ENCODE measurements at places on chromosomes 11 and 22. TPM values are rescaled to one million over a fixed set of nuclear protein-coding genes. Genes with fewer than 3 reads are reported as not detected.
A peak's percentile ranks its signal among the peaks of the same experiment; 100 is the strongest.

DNA sequence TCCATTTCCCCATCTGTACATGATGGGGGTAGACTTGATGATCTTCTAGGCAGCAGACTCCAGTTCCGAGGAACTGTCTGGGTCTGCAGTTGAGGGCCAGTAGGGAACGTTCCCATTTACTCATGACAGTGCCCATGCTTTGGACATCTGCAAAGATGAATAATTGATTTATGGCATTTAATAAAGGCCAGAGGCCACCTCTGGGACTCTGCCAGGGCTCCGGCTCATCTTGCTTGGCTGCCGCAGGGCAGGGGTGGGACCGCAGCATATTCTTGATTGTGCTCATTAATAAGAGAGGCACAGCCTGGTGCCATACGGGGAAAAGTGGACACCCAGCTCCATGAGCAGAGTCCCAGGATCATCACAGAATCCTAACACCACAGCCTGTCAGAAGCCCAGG lies 28.1 kb upstream of the KLHL35 start:
- no peak overlapping the region for H3K27ac ChIP-seq
- H3K4me3 ChIP-seq: no peak overlapping the region
- no peaks in the 10 kb centered on the region for H3K4me1 ChIP-seq
- no peaks in the 10 kb centered on the region for H3K36me3 ChIP-seq
- H3K27me3 ChIP-seq: no peaks in the 10 kb centered on the region

DNA sequence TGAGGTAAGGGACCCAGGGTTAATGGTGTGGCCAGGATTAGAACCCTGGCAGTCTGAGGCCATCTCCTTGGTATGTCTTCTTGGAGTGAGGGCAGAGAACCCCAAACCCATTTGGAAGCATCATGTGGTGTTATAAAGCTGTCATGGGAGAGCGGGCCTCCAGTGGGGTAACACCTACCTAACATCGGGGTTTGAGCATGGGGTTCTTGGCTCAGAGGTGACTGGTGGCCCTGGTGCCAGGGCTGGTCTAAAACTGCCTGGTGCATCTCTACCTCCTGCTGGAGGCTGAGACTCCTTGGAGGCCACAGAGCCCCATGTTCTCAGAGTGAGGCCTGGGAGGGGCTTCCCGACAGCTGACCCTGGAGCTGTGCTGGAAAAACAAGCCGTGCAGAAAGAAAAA lies 4.5 kb downstream of the PRDM11 start:
- H3K27ac ChIP-seq: no peak overlapping the region
- peak; percentile 19 for DNase-seq
- no peak overlapping the region for H3K4me3 ChIP-seq
- no peaks in the 10 kb centered on the region for H3K36me3 ChIP-seq
- no peaks in the 10 kb centered on the region for H3K27me3 ChIP-seq

GRCh38 chr11:117126223-117126965 lies 17.7 kb upstream of the PAFAH1B2 start:
- no peaks in the 10 kb centered on the region for H3K36me3 ChIP-seq
- H3K27ac ChIP-seq: no peak overlapping the region
- H3K27me3 ChIP-seq: no peaks in the 10 kb centered on the region
- H3K4me3 ChIP-seq: no peak overlapping the region
- no peak for DNase-seq
- H3K4me1 ChIP-seq: peaks cover 4% of the 10 kb centered on the region

DNA sequence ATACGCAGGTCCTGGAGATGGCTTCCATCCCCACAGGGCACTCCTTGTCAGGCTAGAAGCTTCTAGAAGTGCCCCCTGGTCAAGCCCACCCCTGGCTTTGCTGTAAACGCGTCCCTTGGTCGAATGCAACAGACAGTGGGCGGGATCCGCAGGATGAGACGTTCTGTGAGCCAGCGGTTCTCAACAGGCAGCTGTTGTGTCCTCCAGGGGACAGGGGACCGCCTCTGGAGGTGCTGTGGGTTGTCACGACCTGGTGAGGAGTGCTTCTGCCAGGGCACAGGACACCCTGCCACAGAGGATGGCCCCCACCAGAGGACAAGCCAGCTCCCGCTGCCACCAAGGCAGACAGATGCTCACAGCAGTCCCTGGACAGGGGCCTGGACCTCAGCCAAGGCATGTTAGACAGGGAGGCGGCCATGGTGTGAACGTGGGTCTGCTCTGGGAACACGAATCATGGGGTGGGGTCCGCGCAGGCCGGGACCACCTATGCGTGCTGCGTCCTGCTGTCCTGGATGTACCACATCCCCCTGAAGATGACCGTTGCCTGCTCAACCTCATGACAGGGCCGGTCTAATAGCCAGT lies 11.7 kb downstream of the CRELD2 start:
- H3K36me3 ChIP-seq: no peaks in the 10 kb centered on the region
- DNase-seq: no peak
- peaks cover 28% of the 10 kb centered on the region for H3K4me1 ChIP-seq

DNA sequence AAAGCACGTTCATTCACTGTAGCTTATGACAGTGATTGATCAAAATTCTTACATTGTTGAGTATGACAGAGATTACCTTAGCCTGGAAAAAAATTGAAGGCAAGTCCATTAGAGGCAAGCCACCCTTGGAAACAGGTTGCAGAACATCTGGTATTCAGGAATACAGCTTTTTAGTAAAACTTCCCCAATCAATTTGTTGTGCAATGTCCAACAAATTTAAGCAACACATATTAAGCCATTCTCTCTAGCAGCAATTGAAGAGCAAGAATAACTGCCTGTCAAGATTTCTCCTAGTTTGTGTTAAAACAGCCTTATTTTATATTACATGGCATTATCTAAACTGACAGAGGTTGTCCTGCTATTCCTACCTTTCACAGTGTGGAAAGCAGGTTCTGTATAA lies 37.0 kb downstream of the BCL2L13 start:
- peaks cover 2% of the 10 kb centered on the region for H3K36me3 ChIP-seq
- no peak for DNase-seq
- H3K4me1 ChIP-seq: peaks cover 8% of the 10 kb centered on the region
- no peaks in the 10 kb centered on the region for H3K27me3 ChIP-seq
- no peak overlapping the region for H3K4me3 ChIP-seq

DNA sequence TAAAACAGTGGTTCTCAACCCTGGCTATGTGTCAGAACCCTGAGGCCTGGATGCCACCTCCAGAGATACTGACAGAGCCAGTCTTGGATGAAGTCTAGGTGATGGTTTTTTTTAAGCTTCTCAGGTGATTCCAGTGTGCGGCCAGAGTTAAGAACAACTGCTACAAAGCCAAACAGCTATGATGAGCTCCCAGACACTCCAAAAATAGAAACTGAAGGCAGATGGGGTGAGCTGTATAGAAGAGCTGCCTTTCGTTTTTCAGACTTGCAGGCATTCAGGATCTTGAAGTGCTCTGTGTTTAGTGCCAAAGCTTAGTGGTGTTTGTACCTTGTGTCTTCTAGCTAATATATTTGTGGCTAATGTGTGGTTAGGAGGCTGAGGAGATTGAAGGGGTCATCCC lies 14.2 kb downstream of the SCUBE2 start:
- H3K27ac ChIP-seq: no peak overlapping the region

DNA sequence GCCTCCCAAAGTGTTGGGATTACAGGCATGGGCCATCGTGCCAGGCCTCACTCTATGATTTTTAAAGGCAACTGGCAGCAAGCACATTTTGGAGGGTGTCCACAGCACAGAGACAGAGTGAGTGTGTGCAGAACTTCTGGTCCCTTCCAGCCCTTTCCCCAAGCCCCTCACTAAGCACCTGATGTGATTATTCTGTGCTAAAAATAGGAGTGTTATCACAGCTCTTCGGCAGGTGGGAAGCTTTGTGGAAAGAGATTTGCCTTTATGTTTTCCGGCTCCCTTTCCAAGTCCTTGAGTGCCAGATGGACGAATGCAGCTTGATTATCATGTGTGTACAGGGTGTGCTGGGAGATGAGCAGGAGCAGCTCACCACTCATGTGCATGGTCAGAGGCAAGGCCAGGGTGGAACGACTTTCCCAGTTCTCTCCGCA lies 310.8 kb downstream of the DDX10 start:
- no peak overlapping the region for H3K27ac ChIP-seq
- no peaks in the 10 kb centered on the region for H3K4me1 ChIP-seq
- DNase-seq: no peak
- no peak overlapping the region for H3K4me3 ChIP-seq
- no peaks in the 10 kb centered on the region for H3K36me3 ChIP-seq

LRRC55 gene
- 1.4 TPM for total RNA-seq

NRXN2 gene
- total RNA-seq: 0.79 TPM

A4GALT gene
- total RNA-seq: 2.3 TPM

OR5A1 gene
- not detected for total RNA-seq

CWC15 gene
- total RNA-seq: 22.1 TPM

POU2AF3 gene
- 0.65 TPM for total RNA-seq

RFPL1 gene
- total RNA-seq: not detected

Measured in liver (tissue), 10 donors.